Kidney capillary endothelial cell (primary cell): ENCODE measurements at places on chromosomes 5 and 9.

DNA sequence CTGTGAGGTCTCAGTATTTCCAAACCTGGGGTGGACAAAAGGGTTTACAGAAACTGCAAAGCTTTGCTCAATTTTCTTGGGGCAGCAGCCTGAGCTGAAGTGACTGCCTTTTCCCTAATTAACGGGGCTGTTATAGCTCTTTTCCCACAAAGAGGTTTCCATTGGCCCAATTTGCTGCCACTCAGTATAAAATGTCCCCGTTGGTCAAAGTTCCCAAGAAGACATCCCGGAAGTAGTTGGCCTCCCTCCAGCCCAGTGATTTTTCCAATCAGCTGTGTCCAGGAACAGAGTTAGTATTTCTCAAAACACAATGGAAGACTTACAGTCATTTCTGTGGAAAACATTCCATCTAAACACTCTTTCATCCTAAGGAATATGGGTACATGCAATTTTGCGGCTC is 643.6 kb downstream of the ACTL7B start:
- no peak for DNase-seq

DNA sequence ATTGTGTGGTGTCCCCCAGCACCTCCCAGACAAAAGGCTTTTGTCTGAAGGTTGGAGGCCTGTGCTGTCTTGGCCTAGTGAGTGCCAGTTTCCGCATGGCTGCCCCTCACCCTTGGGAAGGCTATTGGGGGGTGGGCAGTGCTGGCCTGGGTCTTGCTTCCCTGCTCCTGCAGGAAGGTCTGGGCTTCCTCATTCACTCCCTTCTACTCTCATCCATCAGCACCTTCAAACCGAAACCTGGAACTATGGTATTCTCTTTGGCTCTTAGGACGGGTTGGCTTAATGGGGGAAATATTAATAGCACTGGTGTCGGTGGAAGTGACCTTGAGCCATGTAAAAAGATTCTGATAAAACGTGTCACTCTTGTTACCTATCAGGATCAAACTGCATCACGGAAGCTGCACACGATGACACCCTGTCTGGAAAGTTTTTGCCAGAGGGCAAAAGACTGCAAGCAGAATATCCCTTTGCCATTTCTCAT is 34.0 kb upstream of the GLRX start:
- no peak for DNase-seq

GRCh38 chr9:112198646-112199045 is 23.5 kb upstream of the SUSD1 start:
- no peak for DNase-seq

DNA sequence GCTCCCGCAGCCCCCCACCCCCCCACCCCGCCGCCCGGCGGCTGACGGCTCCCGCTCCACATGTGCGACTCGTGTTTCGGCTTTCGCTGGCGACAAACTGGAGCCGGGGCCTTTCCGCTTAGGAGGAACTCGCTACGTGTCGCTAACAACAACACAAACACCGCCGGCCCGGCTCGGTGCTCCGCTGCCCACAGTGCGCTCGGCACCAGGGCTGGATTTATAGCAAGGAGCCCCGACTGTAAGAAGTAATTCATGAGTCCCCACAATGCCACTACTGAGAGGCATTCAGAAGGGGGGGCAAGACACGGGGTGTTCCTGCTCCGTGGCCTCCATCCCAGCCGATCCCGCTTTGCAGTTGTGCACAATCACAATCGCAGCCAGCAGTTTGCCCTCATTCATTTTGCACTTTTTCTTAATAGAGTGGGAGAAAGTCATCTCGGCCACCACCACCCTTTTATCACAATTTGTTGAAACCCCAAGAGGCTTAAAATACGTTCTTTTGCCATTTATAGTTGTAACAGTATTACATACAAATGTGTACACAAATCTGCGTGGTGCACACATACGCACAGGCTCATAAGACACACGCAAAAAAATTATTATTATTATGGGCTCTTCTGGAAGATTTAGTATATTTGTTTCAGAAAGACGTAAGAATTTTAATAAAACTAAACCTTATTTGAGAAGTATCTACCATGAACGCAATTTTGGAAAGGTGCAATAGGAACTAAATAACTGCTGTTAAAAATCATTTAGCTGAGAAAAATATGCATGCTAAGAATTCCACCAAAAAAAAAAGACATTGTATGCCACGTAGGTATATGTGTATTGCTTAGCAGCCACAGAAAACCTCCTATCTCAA is 48.1 kb downstream of the EBF1 start:
- peak; percentile 78 for DNase-seq

DNA sequence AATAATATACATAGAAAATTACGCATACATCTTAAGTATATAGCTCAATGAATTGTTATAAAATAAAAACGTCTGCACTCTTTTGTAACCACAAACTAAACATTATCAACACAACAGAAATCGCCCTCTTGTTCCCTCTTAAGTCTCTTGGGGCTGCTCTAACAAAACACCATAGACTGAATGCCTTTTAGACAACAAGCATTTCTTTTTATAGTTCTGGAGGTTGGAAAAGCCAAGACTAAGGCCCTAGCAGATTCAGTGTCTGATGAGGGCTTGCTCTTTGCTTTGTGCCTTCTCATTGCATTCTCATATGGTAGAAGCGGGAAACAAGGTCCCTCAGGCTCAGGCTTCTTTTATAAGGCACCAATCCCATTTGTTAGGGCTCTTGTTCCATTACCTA is 4.9 kb upstream of the IFNB1 start:
- DNase-seq = no peak
